ENCODE measurements at places on chromosomes 13 and 19.

DNA sequence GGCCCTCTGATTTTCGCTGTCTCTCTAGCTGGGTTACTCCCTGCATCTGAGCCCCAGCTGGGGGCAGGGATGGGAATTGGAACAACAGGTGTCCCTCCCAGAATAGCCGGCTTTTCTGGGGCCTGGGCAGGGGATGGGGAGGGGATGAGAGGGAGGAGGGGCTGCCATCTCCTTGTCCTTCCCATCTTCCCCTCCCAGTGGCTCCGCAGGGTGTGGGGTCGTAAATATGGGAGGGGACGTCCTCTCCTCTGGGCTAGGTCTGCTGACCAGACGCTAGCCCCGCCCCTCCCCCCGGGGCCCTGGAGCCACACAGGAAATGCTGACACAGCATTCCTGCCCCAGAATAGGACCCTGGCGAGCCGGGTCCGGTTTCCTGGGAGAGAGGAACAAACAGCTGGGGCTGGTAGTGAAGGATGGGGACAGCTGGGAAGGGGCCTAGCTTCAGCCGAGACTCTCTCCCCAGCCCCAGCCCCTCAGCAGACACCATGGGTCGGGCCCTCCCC lies 1.1 kb downstream of the RYR1 start:
- DNase-seq: no peak

DNA sequence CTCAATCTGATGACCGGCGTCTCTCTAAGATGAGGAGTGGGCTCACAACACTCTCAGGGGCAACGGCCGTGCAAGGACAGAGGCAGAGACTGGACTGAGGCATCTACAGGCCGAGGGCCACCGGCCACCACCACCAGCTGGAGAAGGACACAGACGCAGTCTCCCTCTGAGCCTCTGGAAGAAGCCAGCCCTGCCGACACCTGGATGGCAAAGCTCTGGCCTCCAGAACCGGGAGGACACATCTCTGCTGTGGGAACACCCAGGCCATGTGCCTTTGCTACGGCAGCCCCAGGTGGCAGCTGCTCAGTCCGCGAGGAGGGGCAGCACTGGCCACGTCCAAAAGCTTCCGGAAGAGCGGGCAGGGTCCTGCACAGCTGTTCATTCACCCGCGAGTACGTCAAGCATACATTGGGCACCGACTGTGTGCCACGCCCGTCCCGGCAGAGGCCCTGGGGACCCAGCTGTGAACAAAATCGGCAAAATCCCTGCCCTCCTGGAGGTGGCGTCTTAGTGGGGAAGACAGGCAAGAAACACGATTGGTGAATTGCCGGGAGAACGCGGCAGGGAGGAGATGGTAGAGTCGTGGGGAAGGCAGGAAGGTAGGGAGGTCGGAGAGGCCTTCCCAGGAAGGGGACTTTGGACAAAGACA lies 17.1 kb downstream of the C2CD4C start:
- DNase-seq: no peak

DNA sequence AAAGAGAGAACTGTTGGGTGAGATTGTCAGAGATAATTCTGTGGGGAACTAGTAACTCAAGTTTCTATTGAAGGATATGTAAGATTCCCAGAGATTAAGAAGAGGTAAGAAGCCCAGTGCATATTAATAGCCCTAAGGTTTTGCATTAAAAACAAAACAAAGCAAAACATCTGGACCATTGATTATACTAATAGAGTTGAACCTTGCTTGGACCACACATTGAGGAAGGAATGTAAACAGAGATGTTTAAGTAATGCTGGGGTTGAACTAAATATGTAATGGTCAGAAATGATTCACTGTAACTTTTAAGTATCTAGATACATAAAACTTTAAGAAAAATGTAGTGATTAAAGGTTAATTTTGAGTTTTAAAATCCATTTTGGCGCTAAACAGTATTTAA lies 1770.0 kb downstream of the PCDH9 start:
- DNase-seq: no peak

DNA sequence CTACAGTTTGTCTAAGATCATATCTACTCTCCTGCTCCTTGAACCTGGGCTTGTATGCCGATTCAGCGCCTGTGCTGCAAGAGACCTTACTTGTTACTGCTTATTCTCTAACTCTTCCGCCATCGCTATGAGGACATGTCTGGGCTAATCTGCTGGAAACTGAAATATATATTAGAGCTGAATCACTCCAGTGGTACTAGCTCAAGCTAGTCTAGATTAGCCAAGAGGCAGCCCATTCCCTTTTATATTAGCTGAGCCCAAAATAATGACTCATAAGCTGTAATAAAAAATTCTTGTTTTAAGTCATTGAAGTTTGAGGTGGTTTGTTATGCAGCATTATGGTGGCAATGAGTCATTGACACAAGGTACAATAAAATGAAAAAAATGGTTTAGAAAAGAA lies 52.8 kb downstream of the SLC6A16 start:
- no peak for DNase-seq

Data from erythroblast (primary cell).